ENCODE measurements at places on chromosomes 5 and 9.
A peak's percentile ranks its signal among the peaks of the same experiment; 100 is the strongest.

- DNase-seq = no peak
Measured at GRCh38 chr5:149273950-149274349, 2.3 kb downstream of the AFAP1L1 start.

GRCh38 chr5:151935135-151935695 is 10.6 kb upstream of the GLRA1 start:
- DNase-seq = no peak

DNA sequence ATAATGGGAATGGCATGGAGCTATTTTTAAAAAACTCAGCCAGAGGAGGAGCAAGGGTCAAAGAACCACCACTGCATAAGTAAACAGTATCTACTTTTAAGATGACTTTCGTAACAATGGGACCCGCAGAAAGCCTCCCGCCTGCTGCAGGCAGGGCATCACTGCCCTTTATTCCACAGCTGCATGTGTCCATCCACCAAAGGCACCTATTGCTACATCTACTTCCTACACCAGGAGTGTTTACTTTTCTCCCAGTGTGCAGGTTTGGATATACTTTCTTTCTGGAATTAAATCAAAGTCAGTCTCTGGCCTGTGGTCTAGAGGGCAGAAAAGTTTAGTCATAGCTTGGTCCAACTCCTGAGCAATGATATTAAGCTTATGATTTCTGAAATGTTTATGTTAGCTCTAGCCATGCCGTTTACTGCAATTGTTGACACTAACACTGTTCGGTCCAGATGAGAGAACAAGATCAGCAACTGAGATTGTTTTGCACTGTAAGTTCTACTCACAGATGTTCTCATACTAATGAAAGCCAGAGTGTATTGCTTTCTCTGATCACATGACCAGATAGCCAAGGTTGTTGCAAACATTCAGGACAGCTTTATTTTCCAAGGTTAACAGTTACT is 391.5 kb downstream of the FGF10 start:
- DNase-seq = no peak

DNA sequence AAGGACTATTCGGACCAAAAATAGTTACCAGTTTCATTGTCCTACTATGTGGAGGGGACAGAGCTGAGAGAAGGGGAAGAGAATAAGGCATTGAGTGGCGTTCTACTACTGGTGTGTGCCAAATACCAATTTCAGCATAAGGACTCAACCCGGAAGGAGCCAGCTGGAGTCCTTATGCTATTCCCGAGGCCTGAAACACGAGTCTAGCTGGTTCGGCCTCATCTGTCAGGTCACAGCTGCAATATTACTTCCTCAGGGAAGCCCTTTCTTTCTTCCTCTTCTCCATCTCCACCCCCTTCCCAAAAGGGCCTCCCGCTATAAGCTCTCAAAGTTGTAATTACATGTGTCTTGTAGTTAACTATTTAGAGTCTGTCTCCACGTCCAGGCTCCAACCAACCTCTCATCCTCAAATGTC is 20.5 kb upstream of the FER start:
- DNase-seq = peak; percentile 42

DNA sequence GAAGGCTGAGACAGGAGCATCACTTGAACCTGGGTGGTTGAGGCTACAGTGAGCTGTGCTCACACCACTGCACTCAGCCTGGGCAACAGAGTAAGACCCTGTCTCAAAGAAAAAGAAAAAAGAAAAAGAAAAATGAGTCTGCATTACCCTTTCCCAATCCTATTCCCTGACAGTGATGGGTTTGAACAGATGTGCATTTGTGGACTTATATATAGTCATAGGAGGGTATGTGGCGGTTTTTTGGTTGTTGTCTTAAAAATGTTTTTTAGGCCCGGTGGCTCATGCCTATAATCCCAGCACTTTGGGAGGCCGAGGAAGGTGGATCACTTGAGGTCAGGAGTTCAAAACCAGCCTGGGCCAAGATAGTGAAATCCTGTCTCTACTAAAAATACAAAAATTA is 13.4 kb downstream of the HDHD3 start:
- no peak for DNase-seq

- DNase-seq = peak; percentile 83
Measured at GRCh38 chr9:136342181-136343120, 15.1 kb downstream of the GPSM1 start.

DNA sequence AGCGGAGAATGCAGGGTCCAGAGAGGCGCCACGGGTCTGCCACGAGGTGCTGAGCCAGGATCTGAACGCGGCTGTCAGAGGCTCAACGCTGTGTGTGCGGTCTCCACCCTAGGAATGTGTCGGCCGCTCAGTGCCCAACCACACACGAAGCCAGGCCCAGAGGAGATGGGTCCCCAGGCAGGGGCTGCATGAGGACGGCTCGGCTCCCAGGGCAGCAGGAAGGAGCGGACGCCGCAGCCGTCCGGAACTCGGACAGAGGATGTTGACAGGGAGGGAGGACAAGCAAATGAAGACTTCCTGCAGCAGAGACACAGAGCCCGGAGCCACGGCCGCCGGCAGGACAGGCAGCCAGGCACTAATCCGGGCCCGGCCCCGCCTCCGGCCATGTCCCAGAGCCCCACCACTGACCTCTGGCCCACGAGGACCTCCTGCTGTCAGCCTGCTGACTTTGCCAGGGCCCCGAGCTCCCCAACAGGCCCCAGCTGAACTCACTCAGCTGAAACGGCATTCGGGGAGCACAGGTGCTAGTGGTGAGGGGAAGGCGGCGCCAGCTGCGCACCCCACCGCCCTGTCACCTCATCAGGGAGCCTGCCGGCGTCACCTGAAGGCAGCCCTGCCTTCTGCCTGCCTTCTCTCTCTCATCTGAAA is 12.7 kb downstream of the VAV2 start:
- peak; percentile 69 for DNase-seq

DNA sequence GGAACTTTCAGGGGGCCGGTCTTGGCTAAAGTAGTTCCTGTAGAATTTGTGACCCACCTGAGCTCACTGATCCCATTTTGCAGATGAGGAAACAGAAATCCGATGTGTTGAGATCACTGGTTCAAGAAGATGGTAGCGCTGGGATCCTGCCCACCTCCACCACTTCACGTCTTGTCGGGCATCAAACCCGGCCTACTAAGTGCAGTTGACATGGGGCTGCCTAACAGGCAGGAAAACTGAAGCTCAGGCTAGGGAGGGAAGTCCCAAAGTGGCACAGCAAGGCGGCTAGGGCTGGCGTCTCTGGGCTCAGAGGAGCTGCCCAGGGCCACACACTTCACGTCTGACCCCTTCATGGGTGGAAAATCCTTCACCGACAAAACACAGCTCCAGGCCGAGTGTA is 502 bp upstream of the ENG start:
- DNase-seq = no peak

DNA sequence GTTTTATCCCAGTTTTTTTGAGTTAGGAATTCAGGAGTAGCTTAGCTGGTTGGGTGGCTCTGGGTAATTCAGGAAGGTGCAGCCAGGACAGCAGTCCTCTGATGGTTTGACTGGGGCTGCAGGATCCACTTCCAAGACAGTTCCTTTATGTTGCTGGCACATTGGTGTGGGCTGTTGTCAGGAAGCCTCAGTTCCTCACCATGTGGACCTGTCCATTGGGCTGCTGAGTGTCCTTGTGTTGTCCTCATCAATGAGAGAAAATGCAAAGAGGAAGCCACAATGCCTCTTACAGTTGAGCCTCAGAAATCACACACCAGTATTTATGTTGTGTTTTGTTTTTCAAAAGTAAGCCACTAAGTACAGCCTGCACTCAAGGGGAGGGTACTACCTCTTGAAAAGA is 140.9 kb downstream of the MAST4 start:
- no peak for DNase-seq

DNA sequence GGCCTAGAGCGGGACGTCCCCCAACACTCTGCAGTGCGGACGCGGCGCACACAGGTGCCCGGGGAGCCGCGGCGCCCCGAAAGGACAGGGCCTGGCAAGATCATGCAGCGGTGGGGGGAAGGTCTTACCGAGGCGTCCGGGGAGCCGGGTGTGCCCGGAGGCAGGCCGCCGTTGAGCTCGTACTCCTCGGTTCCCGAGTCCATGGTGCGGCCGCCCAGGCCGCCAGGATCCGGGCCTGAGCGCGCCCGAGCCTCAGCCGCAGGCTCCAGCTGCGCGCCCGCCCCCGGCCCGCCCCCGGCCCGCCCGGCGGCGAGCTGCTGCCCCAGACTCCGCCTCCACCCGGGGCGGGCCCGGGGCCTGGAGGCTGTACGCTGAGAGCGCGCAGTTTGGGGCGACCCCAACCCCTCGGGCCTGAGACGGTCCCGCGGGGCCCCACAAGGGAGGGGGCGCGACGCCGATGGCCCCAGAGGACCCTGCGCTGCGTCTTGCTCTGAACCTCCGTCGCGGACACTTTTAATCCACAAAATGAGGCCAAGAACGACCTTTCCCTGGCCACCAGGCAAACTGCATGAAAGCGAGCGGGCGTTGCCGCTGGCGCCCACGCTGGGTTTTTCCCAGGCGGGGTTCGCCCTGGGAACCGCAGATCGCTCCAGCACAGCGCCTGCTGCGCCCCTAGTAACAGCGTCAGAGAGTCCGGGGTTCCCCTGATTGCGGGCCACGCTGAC is at the start of gene NINJ1:
Gene NINJ1, minus strand, starts transcription at position 237 of the 725 bp plus-strand sequence. Its CDS starts 34 bp downstream, at position 203.
- DNase-seq = peak; percentile 87

Data from right hindlimb (tissue), 1 donor.